CD4-positive, alpha-beta T cell treated with Interleukin-2 at 100 ng/mL for 4 hours (primary cell): ENCODE measurements at places on chromosomes 4 and X.

DNA sequence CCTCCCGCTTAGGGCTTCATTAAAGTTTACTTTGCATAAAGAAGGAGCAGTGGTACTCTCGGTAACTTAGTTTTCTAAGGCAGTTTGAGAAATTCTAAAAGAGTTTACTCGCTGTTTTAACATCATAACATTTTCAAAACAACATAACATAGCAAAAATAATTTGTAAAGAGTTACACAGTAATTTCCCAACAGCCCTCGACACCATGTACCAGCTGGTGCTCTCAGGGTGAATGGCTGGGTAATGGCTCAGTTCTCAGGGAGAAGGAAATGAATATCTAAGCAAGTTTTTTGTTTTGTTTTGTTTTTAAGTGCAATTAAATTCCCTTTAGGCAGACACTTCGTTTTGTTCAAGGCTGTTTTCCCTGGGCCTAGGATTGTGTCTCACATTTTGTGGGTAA is 435.3 kb downstream of the C4orf33 start:
- no peak for DNase-seq

- no peak for DNase-seq
Observed at GRCh38 chr4:154473497-154473896, 18.1 kb downstream of the DCHS2 start.

DNA sequence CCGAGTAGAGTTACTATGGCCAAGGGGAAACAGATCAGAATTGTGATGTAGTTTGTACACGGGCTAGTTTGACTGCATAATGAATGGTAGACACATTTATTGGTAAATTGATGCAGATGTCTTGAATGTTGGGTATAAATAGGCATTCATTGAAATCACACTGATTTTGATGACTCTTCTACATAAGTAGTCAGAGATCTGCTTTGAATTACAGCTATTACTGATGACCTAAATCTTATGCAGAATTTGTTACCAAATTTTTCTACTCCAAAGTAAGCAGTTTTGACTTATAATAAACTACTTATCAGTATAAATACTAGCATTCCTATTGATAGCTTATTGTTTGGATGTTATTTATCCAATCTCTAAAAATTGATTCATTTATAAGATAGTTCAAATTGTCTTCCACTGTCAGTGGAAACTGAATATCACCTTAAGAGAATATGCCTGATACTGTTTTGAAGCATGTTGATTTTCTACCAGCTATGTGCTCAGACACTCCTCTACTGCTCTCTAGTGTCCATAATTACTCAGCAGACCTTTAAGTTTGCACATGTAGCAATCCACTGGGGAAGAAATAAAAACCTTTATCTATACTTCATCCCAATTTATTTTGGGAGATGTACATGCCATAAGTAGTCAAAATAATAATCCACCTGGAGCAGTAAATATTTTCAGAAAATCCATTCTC is 120.3 kb downstream of the RASL11B start:
- DNase-seq, result no peak

GRCh38 chr4:24282446-24282845 is 301.9 kb downstream of the DHX15 start:
- no peak for DNase-seq

DNA sequence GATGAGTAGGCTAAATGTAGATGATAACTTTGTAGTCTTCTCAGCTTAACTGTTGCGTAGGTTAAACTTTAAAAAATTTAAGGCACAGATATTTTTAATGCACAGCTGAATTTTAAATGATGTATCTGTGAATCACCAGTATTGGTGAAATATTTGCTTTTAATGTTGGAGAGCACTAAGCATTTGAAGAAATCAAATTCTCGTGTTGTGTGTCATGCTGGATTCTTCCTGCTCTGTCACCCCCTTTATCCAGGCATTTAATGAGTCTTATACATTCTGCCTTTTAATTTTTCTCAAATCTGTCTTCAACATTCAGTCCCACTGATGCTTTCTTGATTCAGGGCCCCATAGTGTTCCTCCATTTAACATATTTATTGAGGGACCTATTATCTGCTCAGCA is 76.7 kb downstream of the SLC4A4 start:
- no peak for DNase-seq

DNA sequence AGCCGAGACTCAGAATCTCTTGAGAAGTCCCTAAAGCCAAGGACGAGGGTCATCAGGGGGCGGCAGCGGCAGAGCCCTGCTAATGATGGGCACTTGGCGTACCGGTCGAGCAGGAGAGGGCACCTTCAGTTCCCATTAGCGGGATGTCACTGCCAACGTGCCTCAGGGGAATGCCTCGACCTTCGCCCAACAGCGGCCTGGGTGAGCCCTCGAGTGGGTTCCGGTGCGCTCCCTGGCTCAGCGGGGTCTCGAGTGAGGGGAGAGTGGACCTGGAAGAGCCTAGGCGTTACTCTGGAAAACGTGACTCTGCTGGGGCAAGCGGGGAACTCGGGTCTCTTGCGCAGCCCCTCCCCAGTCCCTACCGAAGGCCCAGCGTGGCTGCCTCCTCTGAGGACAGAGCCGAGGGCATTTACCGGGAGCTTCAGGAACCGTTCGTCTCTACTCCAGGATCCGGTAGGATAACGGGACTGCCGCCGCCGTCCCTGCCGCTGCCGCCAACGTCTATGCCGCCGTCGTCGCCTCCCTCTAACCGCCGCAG is 36.9 kb downstream of the PGRMC1 start:
- no peak for DNase-seq

DNA sequence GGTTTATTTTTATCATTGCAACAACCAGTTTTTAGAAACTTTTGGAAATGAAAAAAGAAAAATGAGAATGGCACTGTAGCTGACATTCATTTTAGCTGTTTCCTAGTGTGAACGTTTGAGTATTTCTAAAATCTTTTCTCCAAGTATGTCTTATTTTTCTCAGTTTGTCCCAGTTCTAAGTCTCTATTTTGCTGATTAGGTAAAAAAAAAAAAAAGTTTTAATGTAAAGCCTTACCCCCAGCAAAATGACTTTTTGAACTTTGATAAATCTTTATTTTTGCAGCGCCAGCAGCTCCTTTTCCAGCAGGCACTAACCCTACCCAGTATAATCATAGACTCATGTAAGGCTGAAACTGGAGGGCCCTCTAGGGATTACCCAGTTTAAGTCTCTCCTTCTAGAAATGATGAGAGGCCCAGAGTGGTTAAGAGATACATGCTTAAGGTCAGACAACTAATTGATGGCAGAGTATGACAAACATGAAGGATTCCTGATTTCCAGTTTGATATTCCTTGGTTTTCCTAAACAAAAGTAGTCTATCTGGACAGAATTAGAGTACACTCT is 84.3 kb upstream of the SLC4A4 start:
- no peak for DNase-seq

- no peak for DNase-seq
Observed at GRCh38 chr4:141540643-141541042, 95.7 kb upstream of the IL15 start.

DNA sequence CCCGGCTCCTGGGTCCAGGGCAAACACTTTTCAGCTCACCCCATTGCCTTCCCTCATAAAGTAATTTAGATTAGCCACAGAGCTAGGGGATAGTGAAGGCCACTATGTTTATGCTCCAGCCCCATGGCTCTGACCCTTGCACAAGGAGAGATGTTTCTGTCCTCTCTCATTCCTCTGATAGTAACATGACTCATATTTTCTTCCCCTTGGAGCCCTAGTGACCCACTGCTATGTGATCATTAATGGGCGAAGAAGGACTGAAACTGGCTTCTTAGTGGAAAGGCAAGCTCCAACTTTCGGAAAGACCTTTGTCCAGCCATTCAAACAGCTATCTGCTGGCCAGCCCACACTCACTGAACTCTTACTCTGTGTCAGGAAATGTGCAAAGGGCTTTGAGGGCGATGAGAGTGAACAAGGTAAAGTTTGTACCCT is 12.3 kb downstream of the CLDN2 start:
- no peak for DNase-seq

- DNase-seq, result peak; percentile 31
Observed at GRCh38 chrX:44873415-44874276, 658 bp downstream of the KDM6A start.

DNA sequence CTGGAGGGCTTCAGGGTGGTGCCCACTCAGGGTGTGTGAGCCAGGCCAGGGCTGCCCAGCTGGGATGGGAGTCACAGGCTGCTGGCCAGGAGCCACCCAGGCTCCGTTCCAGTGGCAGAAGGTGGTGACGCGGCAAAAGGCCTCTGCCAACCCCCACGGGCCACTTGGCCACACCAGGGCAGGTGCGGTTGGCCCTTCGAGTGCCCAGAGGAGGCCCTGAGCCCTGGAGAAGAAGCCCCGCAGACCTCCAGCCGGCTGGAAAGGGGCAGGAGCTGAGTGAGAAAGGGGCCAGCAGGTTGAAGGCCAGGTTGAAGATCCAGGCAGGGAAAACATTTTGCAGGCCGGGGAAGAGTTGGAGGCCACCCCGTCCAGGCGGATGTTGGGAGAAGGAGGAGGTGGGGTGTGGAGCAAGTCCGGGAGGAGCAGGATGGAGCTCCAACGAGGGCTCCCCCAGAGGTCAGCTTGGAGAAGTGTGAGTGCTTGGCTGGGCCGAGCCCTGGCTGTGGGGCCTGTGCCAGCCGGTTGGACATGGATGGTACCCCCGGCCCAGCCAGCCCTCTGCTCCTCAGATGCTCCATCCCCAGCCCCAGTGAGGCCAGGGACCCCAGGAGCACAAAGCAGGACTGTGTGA is 2.8 kb upstream of the CPLX1 start:
- DNase-seq, result no peak

GRCh38 chrX:1012678-1013300 is 199.7 kb downstream of the CRLF2 start:
- DNase-seq, result no peak

- no peak for DNase-seq
Observed at GRCh38 chrX:151902813-151903591, 9.7 kb upstream of the MAGEA4 start.

DNA sequence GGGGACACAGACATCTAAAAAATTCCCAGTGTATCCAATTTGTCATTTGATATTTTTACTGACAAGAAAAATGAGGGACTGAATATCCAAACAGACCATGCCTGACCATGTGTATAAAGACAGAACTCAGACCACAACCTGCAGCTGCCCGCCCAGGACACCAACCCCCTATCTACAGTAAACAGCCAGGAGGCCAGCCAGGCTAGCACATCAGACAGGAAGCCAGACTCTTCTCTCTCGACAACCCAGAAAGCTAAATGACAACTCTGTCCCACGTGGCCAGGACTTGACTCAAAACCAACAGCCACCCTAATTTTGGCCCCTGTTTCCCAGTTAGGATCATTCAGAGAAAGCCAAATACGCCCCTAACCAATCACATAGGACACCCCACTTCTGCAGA is 15.1 kb downstream of the AFAP1 start:
- no peak for DNase-seq

- DNase-seq, result no peak
Observed at GRCh38 chr4:113607147-113607720, 154.3 kb downstream of the CAMK2D start.

DNA sequence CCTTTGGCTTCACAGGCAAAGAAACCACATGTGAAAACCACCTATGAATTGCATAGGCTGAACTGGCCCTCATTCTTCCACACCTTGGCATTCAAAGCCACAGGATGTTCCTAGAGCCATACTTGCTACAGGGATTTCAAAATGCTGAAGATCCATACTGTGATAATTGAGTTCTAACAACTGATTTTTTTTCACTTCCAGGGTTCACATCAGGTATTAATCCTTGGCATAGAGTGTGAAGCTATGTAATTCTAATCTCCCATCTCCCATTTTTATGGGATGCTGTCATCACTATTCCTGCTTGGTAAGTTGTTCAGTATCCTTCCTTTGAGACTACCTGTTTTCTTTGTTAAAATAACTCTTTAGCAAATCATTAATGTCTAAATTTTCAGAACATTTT is 1569.2 kb upstream of the ADGRL3 start:
- DNase-seq, result no peak

GRCh38 chr4:78410676-78411075 is 140.9 kb upstream of the ANXA3 start:
- no peak for DNase-seq

GRCh38 chrX:21193196-21193595 is 181.0 kb upstream of the CNKSR2 start:
- no peak for DNase-seq

DNA sequence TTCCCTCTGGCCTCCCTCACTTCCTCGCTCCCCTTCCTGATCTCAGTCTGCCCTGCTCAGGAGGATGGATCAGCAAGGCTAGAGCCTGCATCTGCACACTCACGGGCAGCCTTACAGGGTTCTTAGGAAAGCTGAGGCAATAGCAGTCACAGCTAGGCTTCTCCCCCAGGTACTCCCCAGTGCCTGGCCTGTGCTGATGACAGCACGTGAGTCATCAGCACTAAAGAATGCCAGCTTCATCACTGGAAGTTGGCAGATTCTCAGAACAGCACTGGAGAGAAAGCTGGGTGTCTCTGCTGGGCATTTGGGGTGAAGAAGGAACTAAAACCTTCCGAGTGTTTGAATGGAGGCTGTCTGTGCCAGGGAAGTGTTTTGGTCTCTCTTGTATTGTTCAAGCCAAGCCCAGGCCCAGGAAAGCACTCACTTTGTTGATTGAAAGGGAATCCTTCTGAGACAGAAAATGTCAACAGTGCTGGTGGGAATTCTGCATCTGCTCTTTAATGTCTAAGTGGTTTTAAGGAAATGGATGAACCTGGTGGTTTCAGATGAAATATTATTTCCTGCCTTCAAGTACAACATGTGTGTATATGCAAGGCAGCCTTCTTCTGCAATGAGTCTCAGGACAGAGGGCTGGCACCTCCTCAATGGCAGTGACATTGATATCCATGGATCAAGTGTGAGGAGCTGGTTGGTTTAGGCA is 73.0 kb upstream of the SCOC start:
- no peak for DNase-seq

DNA sequence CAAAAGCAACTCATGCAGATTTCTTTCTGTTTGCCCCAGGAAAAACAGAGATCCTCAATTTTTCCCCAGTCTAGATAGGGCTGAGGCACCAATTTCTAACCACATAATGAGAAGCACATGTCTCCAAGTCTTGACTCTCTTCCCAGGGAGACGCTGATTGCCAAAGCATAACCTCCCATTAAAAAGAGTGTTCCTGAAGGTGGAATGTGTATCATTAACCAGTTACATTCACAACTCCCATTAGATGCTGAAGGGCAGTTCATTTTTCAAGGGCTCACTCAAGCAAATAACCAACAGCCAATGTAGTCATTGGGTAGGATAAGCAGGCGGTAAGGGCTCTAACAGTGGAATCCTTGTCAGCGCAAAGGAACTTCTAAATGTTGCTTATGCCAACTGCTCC is 27.5 kb downstream of the TMEM47 start:
- no peak for DNase-seq

DNA sequence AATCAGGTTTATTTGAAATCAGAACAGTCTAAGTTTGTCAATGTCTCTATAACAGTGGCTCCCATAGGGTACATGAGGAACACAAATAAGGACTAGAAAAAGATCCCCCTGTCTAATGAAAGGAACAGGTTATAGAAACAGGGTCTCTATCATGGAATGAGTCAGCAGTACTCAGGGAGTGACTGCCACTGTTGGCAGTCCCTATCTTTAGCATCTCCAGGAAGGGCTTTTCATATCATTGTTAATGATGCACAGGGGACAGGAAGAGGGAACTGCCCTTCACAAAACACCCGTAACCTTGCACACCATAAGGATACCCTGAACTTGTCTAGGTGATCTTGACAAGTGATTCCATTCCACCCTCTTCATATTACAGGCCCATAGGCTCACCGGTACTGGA is 38.5 kb upstream of the SMIM10L2A start:
- no peak for DNase-seq
